Stimulated activated CD8-positive, alpha-beta memory T cell treated with anti-CD3 and anti-CD28 coated beads, Interleukin-15, amount 100 ng/mL, for 4 hours (primary cell): ENCODE measurements at places on chromosomes 2 and 18.

- no peak for DNase-seq
Measured at GRCh38 chr18:3454365-3455089, 4.6 kb downstream of the TGIF1 start.

GRCh38 chr2:239932881-239933735 lies 92.0 kb downstream of the NDUFA10 start:
- DNase-seq: no peak

DNA sequence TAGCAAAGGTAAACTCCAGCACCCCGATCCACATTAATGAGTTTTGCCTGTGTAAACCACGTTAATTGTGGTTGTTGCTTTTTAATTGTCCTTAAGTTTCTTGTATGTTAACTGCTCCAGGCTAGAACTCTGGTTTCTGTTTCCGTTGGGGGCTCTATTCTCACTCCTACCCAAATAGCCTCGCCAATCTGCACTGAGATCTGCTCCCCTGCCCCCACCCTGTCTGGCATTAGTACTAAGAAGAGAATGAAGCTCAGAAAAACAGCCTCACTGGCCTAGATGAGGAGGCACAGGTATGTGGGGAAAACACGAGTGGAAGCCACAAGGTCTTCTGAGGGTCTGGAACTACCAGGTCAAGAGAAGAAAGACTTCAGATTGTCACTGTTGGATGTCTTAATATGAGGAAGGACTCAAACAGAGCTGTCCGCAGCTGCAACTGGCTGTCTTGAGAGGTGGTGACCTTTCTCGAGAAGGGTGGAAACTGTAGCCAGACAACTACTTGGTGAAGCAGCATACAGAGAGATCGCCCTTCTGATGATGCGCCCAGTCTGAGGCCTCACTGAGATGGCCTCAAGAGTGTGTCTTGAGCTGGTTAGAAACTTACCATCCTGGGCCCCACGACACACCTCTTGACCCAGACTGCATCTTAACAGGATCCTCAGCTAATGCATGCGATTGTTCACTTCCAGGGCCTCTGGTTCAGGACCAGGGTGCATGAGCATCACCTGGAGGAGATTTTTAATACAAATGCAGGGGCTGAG lies 73.1 kb downstream of the TGOLN2 start:
- DNase-seq: no peak

GRCh38 chr2:31580321-31581117 lies at the start of gene SRD5A2:
Gene SRD5A2, minus strand, starts transcription at chr2:31580938. Its CDS starts 38 bp downstream, at chr2:31580900.
- DNase-seq: no peak

- DNase-seq: no peak
Measured at GRCh38 chr2:85545780-85546240, 6.8 kb downstream of the MAT2A start.
